ENCODE measurements at places on chromosomes 5 and 9.

GRCh38 chr5:100794844-100795243 lies 108.2 kb downstream of the ST8SIA4 start:
- DNase-seq, result no peak

GRCh38 chr5:39755452-39755851 lies 330.7 kb upstream of the DAB2 start:
- DNase-seq, result no peak

DNA sequence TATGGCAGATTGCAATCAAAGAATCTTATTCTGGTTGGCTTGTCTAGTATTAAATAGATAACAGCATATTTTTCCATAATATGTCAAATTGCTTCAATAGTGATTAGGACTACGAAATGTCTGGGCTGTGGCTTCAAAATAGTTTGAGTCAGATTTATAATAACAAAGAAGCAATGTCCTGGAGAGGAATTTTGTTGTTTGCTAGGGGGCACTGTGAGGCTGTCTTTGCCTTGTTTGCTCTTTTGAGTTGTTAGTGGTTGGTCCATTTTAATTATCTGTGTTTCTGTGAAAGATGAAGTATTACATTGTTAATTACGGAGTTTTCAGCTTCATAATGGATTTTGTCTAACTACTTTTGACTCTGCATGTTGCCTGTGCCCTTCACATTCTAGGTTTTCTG lies 713.6 kb downstream of the TLE4 start:
- no peak for DNase-seq

GRCh38 chr9:108234811-108235210 lies 621.0 kb downstream of the ACTL7B start:
- no peak for DNase-seq

GRCh38 chr9:126699401-126699881 lies 85.7 kb downstream of the LMX1B start:
- no peak for DNase-seq

DNA sequence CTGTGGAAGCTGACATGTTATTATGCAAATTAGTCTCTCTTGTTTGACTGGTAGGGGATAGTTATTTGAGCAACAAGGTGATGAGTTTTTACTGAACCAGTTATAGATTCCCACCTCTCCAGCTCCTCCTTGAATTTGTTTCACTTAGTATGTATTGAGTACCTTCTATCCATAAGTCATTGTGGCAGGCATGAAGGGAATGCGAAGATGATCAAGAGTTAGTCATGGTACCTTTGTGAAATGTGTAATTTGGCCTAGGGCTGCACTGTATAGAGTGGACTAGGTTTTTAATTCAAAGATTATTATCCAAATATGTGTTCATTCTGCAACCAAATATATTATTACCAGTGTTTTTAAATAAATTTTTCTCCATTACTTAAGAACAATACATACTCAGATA lies 110.1 kb downstream of the HACD4 start:
- DNase-seq, result no peak

DNA sequence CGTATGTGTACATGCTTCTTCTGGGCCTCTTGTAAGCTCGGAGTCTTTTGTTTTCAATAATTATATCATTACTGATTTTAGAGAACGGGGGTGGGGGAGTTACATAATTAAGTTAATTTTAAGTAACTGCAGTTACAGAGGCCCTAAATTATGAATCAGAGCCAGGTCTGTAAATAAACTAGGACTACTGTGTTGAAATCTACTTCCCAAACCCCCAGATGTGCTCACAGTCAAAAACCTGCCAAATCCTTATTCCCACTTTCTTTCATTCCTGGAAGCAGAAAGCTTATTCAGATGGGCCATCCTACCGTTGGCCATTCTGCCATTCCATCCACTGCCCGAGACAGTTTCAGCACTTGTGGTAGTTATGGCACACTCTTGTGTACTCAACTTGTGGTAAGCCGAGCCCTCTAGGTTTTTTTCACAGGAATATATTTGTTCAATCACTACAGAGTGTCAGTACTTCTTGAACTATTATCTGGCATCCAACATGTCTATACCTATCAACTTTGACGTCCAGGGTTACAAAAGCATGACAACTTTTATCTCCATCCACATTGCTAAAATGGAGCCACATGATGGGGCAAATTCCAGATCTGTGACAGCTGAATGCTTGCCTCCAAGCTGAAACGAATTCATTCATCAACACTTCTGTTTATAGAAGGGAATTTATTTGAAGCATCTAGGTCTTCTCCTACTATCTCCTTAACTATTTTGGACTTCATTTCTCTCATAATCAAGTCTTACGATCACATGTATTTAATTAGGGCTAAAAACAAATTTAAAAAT lies 37.8 kb downstream of the GLRX start:
- no peak for DNase-seq

- no peak for DNase-seq
Measured at GRCh38 chr5:112735702-112736101, 2.0 kb upstream of the APC start.

GRCh38 chr5:352639-353611 lies 31.4 kb downstream of the AHRR start:
- DNase-seq, result no peak

GRCh38 chr5:95256446-95256845 lies 28.4 kb downstream of the MCTP1 start:
- no peak for DNase-seq

GRCh38 chr5:12662545-12663314 lies 758.5 kb upstream of the CTNND2 start:
- no peak for DNase-seq

DNA sequence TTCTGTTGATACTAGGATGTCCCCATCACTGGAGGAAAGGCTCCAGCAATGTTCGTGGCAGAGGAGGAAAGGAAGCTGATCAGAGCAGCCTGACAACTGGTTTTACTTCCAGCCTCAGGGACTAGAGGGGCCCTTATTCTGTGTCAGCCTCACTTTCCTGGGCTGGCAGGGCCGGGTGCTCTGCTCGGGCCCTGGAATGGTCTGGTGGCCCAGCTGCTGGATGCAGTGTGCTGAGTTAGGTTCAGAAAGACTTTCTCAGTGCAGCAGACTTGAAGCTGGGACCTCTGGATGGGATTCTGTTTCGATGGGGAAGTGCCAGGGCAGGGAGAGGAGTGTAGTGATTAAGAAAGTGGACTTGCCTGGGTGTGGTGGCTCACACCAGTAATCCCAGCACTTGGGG lies 81.0 kb downstream of the MACROH2A1 start:
- no peak for DNase-seq

DNA sequence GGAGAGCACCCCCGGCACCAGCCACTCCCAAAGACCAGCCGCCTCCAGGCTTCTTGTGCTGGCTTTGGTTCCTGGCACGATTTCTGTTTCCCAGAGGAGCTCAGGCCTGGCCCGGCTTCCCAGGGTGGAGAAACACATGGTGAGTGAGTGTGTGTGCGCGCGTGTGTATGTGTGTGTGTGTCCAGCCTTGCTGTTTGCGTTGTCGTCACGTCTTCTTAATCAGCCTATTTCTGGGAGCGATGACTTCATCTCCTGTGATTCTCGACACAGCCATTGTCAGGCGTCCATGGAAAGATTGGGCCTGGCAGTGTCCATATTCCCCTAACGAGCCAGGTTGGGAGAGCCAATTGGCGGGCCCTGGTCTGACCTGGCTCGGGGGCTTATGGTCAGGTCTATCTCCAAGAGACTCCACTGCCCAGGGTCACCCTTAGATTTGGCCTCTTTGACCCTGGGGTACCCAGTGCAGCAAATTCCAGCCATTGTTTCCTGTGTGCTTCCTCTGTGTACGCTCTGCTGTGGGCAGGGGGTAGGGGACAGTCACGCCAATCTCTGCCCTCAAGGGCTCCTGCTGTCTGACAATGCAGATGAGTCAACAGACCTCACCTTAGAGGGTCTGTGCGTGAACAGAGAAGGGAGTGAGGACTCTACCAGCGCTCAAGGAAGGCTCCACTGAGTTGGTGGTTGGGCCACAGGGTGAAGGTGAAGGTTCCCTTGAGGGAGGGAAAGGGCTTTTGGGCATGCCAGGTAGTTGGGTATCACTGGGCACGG lies 73.8 kb downstream of the DAB2IP start:
- no peak for DNase-seq

DNA sequence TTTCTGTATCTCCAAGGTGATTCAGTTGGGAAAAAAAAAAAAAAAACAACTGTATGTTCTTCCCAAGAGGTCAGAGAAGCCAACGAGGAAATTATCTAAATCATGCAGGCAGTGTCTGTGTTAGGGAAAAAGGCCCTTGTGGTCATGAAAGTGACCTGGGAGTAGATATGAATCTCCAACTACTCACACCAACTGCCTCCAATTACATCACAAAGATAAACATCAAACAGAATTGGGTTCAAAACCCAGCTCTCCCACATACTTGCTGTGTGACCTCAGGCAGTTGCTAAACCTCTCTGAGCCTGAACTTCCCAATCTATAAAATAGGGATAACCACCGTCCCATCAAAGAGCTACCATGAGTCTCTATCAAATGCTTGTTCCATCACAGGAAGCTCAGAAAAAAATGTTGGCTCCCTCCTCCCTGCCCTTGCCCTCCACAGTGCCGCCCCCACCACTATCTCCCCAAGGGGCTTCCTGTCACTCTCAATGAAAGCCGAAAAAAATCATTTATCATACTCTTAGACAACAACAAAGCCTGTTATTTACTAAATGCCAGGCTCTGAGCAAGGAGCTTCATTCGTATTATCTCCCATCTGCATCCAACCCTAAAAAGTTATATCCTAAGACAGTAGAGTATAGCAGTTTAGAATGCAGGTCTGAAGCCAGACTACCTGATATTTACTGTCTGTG lies 42.9 kb downstream of the CDK5RAP2 start:
- no peak for DNase-seq

DNA sequence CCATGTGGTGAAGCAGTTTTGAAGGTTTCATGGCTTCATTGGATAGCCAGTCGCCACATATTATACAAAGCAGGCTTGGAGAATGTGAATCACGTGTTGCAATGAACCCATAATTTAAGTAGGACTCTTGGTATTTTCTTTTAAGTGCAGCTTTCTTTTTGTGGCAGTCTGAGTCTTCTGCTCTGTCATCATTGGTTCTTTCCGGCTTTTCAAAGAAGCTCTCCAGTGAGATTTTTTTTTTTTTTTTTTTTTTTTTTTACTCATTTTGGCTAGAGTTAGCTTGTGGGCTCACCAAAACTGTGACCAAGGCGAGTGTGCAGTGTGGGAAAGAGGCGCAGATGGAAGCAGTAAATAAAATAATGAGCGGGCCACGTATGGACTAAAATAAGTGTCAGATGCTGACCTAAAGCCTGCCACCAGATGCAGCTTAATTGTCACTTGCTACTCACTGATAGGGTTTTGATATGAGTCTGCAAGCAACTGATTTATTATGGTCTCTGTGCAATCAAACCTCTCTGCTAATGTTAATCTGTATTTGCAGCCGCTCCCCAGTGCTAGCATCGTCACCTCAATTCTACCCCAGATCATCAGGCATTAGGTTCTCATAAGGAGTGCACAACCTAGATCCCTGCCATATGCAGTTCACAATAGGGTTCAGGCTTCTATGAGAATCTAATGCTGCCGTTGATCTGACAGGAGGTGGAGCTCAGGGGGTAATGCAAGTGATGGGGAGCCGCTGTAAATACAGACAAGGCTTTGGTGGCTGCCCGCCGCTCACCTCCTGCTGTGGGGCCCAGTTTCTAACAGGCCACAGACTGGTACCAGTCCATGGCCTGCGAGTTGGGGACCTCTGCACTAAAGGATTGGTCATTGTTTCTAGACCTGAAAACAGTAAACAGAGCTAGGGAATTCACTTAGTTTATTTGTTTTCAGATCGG lies 45.5 kb upstream of the LARP1 start:
- DNase-seq, result no peak

DNA sequence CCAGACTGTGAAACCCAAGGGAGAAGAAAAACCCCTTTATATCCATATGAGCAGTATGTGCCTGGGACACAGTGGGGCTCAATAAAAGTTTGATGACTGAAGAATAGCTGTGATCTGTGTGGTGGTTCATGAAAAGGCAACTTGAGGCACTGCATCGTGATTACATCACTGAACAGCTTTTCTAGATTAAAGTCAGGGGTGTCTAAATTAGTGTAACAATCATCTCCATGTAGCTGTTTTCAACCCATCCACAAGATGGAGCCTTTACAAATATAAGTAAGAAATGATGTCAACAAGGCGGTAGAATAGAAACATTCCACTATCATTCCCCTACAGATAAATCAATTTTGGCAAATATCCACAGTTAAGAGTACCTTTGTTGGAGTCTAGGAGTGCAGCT lies 55.5 kb downstream of the PRRC1 start:
- DNase-seq, result peak; percentile 2

- no peak for DNase-seq
Measured at GRCh38 chr5:14109041-14109747, 33.9 kb upstream of the TRIO start.

- no peak for DNase-seq
Measured at GRCh38 chr9:133731876-133732638, 6.1 kb downstream of the SARDH start.

DNA sequence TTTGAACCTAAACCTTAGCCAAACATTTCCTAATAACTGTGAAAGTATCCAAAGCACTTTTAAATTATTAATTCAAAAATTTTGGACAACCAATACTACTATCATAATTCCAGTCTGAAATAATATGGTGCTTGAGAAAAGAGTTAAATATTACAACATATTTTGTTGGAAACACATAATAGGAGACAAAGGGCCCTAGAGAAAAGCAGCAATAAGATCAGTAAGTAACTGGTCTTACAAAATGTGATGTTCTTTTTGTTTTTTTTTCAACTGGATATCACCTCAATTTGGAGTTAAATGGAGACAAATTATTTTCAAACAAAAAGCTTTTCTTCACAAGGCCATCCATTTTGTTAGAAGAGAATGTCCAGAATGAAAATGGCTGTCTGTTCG lies 21.1 kb downstream of the SRFBP1 start:
- DNase-seq, result no peak

DNA sequence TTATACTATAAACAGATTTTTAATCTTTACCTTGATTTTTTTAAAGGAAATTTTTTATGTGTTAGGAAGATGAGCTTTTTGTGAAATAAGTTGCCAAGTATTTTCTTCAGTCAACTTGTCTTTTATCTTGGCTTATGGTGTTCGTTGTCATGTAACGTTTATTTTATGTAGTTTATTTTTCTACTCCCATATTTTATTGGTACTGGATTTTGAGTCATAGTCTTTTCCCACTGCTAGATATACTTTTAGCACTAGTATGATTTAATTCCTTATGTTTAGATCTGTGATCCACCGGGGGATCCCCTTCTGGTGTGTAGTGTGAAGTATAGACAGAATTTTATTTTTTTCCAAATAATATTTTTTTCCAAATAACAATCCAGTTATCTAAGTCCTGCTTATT lies 54.2 kb downstream of the DENND4C start:
- DNase-seq, result no peak

DNA sequence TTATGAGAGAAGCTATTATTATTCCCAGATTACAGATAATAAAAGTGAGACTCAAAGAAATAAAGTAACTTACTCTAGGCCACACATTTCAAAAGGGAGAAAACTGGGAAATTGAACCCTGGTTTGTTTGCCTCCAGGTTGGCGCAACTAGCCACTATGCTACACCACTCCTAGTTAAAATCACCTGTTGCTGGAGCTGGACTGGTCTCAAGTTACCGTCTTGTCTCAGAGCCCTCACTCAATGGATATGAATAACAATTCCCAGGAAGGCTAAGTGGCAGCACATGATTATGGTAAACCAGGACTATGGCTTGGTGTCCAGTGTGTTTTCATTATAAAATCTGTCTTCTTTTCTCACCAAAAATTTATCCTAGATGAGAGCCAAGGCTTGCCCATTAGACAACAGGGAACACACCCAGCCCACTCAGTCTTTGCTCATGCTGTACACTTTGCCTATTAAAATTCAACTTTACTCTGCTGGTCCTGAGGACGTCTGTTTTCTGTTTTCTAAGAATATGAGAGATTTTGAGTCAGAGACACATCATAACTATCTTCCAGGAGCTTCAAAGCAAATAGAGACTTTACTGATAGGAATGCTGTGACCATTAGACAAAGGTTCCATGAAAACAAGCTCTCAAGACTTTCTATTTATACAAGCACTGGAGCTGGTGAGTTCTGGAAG lies 58.1 kb downstream of the ADRB2 start:
- DNase-seq, result no peak

All from T-helper 1 cell (primary cell).